T-helper 1 cell (primary cell): ENCODE measurements at places on chromosomes 11 and 22.
A peak's percentile ranks its signal among the peaks of the same experiment; 100 is the strongest.

DNA sequence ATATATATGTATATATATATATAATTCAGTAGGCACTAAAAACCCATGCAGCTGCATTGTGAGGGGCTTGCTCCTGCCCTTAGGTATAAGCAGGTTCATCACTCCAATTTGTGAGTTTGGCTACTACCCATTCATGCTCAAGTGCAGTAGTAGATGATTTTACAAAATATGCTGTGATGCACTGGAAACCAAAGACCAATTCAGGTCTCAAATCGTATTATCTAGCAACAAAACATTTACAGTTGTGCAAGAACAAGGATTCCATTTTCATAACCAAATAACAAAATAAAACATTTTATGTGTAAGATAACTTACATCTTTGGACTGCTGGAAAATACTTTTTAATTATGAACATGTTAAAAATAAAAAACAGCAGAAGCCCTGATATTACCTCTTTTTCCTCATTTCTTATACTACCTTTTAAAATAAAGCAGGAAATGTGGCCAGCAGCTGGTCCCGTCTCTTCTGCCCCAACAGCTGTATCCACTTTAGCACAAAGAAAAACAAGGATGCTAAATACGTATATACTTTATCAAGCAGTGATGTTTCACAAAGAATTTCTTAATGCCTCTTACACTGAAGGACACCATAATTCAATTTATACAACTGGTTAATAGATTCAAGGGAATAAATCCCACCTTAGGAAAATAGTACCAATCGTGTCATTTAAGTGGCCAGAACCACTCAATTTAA lies 2.8 kb downstream of the CREBZF start:
- DNase-seq, result no peak

- no peak for DNase-seq
These were observed 41.2 kb upstream of the LYVE1 start for GRCh38 chr11:10609636-10610035.

DNA sequence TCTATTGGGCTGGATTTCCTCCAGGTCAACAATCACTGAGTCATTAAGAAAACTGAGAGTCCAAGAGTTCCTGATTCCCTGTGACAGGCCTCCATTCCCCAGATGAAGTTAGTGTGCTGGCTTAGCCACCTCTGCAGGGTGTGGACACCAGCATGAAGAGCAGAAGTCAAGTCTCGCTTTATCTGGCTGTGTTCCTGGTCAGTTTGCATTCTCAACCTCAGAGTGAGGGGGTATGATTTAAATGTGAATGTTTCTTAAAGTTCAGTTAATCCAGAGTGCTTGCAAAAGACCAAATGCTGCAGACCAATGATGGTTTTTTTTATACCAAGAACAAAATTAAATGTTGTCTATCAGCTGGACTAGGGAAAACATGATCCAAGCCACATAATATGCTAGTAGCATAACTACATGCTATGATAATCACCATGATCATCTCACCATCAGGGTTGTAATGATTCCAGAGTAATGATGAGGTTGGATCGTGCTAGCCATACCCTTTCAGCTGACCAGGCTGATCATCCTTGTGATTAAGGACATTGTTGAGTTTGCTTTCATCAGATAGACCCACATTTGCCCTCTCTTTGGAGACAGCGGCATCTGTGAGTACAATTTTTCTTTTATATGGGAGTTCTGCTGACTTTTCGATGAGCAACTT lies 145.8 kb upstream of the ARHGAP20 start:
- DNase-seq, result no peak

GRCh38 chr11:70142221-70142875 lies 60.7 kb upstream of the FADD start:
- DNase-seq, result no peak

DNA sequence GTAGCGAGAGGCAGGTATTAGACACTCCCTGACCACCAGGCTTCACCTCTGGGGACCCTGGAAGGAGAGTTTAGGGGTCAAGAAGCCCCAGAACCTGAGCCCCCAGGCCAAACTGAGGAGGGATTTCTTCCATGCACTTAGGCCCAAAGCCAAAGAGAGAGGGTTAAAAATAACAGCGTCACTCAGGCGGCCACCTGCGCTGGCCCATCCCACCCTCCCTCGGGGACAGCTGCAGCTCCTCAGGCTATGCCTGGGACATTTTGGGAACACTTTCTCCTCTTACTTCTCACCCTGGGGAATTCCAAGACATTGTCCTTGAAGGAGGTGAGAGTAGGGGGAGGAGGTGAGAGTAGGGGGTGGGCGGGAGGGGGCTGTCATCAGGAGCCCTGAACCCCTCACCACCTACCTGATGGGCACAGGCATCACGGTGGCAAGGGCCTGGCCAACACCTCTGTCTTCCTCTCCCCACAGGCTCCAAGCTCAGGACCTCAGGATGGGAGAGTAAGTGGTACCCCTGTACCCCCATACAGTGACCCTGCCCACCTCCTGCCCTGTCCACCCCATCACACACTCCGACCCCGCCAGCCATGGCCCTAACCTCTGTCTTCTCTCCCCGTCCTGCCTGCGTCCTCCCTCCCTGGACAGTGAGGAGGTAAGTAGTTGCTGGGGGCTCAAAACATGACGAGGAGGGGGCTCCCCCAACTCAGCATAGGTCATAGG lies 583 bp downstream of the TNNI2 start:
- DNase-seq, result peak; percentile 0

DNA sequence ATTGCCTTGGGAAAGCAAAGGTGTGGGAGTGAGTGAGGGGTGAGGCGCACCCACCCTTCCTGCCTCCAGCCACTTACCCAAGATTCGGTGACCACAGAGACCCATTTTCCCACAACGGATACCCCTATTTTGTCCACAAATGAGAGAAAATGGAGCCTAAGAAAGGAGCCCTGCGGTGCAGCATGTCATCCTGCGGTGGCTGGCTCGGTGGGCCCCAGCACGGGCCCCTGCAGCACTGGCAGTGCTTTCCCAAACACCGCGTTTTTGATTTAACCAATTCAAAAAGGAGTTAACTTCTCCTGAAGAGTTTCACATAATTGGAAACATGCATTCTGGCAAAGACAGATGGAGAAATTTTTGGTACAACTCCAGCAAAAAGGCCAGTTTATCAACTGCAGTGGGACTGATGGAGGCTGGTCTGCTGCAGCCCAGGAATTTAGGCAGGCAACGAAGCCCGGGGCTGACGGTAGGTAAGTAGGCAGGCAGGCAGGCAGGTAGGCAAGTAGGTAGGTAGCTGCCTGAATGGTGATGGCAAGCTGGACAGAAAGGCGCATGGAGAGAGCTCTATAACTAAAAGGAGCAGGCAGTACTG lies 84.2 kb downstream of the FDX1 start:
- no peak for DNase-seq

DNA sequence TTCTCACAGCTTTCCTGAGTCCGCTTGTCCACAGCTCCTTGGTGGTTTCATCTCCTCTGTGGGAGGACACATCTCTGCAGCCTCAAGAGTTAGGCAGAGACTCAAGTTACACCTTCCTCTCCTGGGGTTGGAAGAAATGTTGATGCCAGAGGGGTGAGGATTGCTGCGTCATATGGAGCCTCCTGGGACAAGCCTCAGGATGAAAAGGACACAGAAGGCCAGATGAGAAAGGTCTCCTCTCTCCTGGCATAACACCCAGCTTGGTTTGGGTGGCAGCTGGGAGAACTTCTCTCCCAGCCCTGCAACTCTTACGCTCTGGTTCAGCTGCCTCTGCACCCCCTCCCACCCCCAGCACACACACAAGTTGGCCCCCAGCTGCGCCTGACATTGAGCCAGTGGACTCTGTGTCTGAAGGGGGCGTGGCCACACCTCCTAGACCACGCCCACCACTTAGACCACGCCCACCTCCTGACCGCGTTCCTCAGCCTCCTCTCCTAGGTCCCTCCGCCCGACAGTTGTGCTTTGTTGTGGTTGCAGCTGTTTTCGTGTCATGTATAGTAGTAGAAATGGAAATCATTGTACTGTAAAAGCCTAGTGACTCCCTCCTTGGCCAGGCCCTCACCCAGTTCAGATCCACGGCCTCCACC lies 11.7 kb downstream of the RASD2 start:
- DNase-seq, result peak; percentile 76

DNA sequence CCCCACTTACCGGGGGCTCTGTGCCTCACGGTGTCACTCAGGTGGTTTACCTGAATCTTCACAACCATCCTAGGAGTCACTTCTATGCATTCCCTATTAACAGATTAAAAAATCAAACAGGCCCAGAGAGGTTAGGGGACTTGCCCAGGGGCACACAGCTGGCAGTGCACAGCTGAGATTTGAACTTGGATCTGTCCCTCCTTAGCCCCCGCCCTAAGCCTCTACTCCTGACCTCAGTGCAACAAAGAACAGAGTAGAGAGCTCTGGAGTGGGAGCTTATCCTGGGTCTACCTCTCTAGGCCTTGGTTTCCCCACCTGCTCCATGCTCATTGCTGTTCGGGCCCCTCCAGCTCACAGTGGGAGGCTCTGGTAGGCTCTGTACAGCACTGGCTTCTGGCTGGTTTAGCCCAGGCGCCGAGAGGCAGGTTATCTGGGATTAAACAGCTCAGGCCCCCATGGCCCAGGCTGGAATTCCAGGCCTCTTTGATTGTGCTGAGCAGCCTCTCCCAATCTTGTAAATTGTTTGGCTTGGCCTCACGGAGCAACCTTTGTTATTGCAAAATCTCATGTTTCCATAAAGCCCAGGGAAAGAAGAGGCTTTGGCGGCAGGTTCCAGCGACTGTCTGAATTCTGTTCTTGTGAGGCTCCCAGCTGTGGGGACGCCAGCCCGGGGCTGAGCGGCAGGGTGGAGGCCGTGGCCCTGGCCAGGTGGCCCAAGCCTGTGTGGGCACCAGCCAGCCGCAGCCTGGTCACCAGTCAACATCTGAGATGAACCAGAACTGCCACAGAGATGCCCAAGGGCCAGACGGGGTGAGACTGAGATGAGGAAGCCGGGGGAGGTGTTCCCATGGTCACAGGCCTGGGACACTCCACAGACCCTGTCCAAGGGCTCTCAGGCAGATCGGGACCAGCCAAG lies 28.9 kb upstream of the SHISAL1 start:
- DNase-seq, result no peak

DNA sequence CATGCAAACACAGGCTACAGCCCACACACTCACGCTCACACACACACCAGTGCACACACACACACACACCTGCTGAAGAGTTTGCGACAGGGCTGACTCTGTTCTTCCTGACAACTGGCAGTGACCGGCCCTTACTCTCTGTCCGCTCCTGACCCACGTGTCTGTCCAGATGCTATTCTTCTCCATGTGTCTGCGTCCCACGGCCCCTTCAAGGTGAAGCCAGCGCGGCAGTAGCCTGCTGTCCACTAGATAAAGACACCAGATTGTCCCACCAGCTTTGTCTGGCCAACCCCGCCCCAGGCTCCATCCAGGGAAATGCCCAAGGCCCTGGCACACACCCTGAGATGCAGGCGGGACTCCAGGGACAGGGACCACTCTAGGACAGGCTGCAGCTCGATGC lies 713.9 kb downstream of the BRD1 start:
- no peak for DNase-seq
